ENCODE measurements at places on chromosomes 7 and 10.

DNA sequence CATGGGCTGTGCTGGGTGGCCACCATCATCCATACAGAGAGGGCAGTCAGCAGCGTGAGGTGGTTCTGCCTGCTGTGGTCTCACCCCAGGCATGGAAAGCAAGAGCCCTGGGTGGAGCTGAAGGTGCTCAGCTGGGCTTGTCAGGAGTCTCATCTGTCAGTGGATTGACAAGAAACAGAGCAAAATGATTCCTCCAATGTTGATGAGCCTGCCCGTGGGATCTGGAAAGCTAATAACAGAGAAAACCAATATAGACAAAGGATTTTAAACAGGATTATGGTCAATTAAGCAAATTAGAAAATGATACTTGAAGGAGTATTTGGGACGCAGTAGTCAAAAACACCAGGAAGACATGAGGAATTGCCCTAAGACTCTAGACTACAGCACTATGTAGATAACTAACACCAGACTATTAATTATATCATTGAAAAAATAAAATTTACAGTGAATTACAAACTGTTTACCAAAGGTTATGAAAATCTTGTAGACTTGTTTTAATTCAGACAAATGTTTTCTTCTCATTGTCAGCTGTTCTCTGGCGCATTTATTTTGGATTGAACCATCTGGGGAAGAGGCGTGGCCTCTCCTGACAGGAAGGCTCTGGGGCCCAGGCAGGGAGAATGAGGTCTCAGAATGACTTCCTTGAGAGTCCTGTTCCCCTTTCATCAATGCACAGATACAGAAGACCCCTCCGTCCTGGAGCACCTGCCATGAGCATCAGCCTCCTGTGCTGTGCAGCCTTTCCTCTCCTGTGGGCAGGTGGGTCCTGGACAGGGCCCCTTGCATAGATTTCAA, 211.2 kb upstream of the PRSS58 start:
- no peak for DNase-seq

DNA sequence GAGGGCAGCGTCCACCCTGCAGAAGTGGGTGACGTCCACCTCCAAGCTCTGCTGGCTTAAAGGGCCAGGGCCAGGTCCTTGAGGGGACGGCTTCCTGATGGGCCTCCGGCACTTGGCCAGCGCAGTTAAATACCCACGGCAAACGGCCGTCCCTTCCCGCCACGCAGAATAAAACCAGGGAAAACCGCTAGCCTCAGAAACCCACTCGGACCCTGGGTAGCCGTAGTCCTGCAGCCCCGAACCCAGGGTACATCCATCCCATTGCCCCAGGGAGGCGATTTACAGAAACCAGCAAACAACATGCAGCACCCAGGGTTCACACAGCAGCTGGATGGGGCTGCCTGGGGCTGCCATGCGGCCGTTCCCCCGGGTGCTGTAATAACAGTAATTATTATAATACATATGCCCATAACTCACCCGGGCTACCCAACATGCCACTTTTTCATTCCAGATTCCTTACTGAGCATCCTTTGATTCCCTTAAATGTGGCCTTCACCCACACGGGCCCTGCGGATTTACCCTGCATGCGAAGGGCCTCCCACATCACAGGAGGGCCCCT, 81.5 kb upstream of the PDGFA start:
- DNase-seq: no peak

DNA sequence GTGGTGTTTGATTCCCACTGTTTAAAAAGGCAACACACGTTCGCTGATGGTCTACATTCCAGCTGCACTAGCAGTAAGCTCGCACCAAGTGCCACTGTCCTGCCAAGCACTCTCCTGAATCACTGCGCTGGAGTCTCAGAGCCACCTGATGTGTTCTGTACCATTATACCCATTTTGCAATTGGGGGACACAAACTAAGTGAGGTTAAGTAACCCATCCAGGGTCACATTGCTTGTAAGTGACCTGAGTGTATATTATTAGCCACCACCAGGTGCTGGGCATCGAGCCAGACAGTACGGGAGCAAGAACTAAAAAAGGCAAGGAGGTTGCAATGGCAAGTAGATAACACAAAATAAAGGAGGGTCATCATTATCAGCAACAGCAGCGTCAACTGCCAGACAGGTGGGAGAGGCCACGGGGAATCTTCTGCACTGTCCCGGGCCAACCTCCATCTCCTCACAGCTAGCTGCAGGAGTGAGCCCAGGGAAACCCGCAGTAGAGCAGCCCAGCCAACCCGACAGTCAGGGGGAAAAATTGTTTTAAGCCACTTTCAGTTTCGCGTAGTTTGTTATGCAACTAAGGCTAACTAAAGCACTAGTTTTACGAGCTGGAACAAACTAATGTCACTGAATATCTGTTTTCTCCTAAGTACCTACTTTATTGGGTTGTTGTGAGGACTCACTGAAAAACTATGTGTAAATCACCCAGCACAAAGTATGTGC, 712 bp upstream of the CPVL start:
- no peak for DNase-seq

DNA sequence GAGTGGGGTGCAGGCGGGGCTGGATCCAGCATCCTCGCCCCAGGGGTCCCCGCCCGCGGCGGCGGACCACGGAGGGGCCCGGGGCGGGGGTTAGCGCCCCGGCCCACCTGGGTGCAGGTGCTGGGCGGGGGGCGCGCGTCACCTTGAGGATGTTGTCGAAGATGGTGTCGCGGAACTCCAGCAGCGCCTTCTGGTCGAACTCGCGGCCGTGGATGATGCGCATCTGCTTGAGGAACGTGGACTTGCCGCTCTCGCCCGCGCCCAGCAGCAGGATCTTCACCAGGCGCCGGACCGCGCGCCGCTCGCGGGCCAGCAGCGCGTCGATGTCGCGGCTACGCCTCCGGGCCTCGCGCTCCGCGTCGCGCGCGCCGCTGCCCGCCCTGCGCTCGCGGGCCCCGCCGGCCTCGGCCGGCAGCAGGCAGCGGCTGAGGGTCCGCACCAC, 376 bp downstream of the GNA12 start:
- DNase-seq: no peak

DNA sequence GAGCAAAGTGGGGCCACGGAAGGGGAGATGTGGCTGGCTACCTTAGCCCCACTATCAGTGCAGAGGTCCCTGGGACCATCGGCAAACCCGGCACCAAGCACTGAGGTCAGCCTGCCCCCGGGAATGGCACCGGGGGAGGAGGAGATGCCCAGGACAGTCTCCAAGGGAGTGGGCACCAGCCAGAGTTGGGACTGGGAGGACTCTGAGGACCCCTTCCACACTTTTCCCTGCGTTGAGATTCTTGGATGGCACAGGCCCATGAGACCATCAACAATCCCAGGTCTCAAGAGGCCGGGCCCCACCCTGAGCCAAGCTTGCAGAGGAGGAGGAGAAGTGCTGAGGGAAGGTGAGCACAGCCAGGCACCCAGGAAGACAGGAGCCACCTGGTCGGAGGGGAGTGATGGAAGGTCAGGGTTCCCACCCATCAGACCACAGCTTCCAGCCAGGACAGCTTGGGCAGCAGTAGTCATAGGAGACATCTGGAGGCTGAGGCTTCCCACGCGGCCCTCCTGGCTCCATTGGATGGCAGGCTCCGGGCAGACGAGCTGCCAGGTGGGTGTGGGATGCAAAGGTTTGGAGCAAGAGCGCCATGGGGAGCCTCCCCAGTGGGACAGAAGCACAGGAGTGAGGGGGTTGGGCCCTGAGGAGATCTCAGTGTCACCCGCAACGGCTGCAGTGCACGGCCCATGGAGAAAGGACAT, 2.6 kb upstream of the OPN4 start:
- peak; percentile 5 for DNase-seq

DNA sequence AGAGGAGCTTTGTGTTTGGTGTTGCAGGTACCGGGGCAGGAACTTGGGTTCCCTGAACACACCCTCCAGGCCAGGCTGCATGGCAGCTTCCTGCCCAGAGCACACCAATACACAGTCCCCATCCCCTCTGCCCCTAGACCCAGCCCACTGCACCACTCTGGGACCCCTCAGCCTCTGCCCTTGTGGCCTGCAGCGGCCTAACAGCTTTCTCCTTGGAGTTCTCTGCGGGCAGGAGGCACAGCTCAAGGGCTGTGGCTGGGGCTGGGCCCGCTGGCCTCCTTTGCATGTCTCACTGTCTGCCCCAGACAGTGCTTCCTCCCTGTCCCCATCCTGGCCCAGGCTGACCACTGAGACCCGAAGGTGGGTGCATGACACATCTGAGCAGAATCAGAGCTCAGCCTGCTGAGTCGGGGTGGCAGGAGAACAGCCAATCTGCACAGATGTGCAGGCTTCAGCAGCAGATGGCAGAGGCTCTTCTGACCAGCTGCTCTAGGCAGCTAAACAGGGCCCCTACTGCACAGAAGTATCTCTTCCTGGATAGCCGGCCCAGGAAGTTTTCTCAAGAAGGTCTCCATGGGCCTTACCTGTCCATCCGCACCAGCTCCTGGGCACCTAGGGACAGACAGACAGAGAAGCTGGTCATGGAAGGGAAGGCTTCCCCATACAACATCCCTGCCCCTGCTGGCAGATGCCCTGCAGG, 20.8 kb downstream of the VSIR start:
- DNase-seq: no peak

GRCh38 chr10:29306688-29307087, 17.8 kb downstream of the LYZL1 start:
- DNase-seq: no peak

DNA sequence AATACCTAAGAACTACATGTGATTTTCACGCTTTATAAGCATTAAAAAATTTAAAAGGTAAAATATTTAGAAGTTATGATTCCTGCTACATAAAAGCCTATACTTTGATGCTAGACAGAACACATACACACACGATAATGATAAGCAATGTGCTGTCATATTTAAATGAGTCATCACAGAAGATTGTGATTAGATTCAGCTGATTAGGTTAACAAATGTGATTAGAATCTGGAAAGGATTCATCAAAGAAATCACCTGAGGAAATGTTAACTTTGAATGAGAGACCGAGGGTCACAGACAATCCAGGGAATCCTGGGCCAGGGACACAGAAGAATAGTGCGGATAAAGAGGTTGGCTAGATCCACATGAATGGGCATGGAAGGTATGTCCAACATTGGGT, 42.0 kb upstream of the CYP2C18 start:
- no peak for DNase-seq

GRCh38 chr7:130993671-130994365, 259.8 kb upstream of the KLF14 start:
- no peak for DNase-seq

DNA sequence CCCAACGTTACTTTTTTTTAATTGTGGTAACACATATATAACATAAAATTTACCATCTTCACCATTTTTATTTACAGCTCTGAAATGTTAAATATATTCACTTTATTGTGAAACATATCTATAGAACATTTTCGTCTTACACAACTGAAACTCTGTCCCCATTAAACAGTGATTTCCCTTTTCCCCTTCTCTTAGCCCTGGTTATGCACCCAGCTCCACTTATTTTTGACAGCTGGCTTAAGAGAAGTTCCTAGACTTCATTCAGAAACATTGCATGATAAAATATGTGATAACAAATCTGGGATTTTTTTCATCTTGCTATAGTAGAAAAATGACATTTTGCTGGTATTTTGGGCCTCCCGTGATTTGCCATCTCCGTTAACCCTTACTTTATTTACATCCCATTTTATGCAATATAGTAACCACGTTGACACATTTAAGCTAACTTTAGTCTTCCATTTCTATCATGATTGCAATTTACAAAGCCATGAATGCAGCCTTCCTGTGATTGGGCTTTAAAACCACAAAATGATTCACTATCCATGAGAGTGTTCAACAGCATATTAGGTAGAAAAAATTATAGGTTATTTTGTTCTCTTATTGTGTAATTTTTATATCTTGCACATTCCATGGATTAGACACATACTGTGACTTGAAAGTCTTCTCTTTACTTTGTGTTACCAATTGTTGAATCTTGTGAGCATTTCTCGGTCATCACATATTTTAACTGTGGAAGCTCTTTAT, 139.6 kb downstream of the SND1 start:
- no peak for DNase-seq

- DNase-seq: no peak
Observed at GRCh38 chr7:51785876-51786275, 469.3 kb upstream of the COBL start.

All from activated T-cell treated with anti-CD3 and anti-CD28 coated beads, Interleukin-2, amount 50 U/mL, for 24 hours (primary cell).